ENCODE measurements at places on chromosomes 13 and 19. TPM values are rescaled to one million over a fixed set of nuclear protein-coding genes. Genes with fewer than 3 reads are reported as not detected.

KLK4 gene
- 0.76 TPM for total RNA-seq

ZNF540 gene
- total RNA-seq, result 3.0 TPM

VMAC gene
- total RNA-seq, result 3.2 TPM

SLC1A6 gene
- 18.5 TPM for total RNA-seq

TPTE2 gene
- not detected for total RNA-seq

VSTM2B gene
- total RNA-seq, result 0.54 TPM

RASGRP4 gene
- total RNA-seq, result 3.6 TPM

SLAIN1 gene
- 65.8 TPM for total RNA-seq

MEF2B gene
- 8.3 TPM for total RNA-seq

ERFL gene
- 0.69 TPM for total RNA-seq

SELENOV gene
- 8.7 TPM for total RNA-seq

NDUFA7 gene
- 38.3 TPM for total RNA-seq

GRCh38 chr19:45515807-45516401 is 8.6 kb downstream of the VASP start:
- H3K27me3 ChIP-seq, result no peaks in the 10 kb centered on the region
- H3K4me3 ChIP-seq, result no peak overlapping the region
- no peak for DNase-seq
- no peak overlapping the region for H3K27ac ChIP-seq
- H3K36me3 ChIP-seq, result peaks cover 7% of the 10 kb centered on the region

DNA sequence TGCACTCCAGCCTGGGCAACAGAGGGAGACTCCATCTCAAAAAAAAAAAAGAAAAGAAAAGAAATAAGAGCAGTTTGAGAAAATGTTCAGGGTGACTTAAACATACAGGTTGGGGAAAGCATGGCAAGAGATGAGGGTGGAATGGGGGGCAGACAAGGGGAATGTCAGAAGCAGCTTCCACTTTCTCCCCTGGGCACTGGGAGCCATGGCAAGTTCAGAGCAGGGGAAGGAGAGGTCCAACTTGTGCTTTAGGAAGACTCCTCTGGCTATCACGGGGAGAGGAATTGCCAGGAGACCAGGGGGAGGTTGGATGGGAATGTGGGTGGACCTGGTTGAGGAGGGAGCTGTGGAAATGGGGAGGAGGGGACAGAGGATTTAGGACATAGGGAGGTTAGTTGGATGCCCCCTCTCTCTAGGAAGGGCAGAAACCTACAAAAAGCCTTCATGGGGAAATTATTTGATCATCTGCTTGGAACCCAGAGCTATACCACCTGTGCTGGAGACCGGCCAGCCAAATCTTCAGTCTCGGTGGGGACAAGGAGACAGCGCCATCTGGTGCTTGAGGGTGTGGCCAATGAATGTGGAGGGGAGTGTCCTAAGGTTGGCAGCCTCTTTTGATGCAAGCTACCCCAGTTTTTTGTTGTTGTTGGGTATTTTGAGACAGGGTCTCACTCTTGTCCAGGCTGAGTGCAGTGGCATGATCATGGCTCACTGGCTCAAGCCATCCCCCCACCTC is 7.3 kb upstream of the STRN4 start:
- peak; percentile 87 for DNase-seq
- H3K4me3 ChIP-seq, result no peak overlapping the region
- peaks cover 4% of the 10 kb centered on the region for H3K36me3 ChIP-seq
- H3K27me3 ChIP-seq, result no peaks in the 10 kb centered on the region

- no peak for DNase-seq
- H3K4me3 ChIP-seq, result no peak overlapping the region
- H3K27ac ChIP-seq, result no peak overlapping the region
Observed at GRCh38 chr13:106835477-106835876, 267.5 kb upstream of the ARGLU1 start.

- H3K27me3 ChIP-seq, result no peaks in the 10 kb centered on the region
- no peak for DNase-seq
- H3K4me3 ChIP-seq, result no peak overlapping the region
- H3K27ac ChIP-seq, result no peak overlapping the region
- H3K36me3 ChIP-seq, result no peaks in the 10 kb centered on the region
Observed at GRCh38 chr19:1849886-1850398, 1.7 kb upstream of the REXO1 start.

DNA sequence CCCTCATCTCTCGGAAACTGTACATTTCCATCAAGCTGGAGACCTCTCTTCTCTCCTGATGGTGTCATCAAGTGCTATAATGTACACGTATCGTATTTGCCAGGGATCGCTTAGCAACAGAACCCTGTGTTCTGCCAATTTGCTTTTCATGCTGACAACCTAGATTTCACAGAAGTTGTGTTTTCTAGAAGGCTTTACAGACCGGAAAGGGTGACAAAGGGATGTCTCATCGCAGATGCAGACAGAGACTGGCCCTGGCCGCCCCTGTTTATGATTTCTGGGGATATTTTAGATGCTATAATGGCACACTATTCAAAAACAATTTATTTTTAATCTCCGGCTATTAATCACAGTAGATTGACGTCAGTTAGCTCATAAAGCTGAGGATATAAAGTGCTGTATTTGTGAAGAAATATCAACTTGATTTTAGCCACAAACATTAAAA is 291.4 kb downstream of the IRS2 start:
- no peaks in the 10 kb centered on the region for H3K36me3 ChIP-seq

GRCh38 chr19:40217027-40217810 is 965 bp downstream of the TTC9B start:
- peak; percentile 83 for DNase-seq
- H3K4me3 ChIP-seq, result peak overlapping the region; percentile 57
- H3K4me1 ChIP-seq, result no peaks in the 10 kb centered on the region
- no peaks in the 10 kb centered on the region for H3K36me3 ChIP-seq

GRCh38 chr13:96769874-96770273 is 224.4 kb downstream of the OXGR1 start:
- no peak overlapping the region for H3K27ac ChIP-seq
- no peak overlapping the region for H3K4me3 ChIP-seq
- H3K36me3 ChIP-seq, result no peaks in the 10 kb centered on the region

DNA sequence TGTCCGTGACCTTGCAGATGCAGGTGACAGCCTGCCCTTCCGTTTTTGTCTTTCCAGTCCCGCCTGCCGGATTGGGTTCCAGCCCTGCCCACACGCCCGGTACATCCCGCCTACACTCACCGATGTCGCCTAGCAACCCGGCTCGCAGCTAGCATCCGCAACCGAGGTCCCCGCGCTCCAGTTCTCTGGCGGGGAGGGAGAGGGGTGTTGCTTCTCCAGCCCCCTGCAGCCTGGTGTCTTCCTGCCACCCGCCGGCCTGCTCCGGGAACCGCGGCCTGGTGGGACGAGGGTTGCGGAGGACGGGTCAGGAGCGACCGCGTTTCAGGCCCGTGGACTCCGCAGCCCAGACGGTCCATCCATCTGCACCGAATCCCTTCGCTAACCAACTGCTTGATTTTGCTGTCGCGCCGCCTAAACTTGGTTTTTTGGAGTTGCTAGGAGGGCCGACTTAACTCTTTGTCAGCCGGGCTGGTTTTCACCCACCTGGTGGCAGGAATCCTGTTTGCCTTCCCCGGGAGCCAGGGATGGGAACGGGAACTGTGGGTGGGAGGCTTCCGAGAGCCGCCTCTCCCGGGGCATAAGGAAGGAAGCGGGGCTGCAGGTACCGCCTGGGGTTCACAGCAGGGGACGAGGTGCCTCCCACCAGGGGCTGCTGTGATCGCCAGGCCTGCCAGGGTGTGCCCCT is 15.4 kb upstream of the MATK start:
- DNase-seq, result peak; percentile 90
- H3K27ac ChIP-seq, result no peak overlapping the region
- no peaks in the 10 kb centered on the region for H3K36me3 ChIP-seq
- peak overlapping the region; percentile 69 for H3K4me3 ChIP-seq

GRCh38 chr19:56917998-56918397 is 77.5 kb upstream of the PEG3 start:
- H3K27ac ChIP-seq, result no peak overlapping the region
- H3K4me3 ChIP-seq, result no peak overlapping the region
- no peaks in the 10 kb centered on the region for H3K27me3 ChIP-seq
- no peak for DNase-seq
- peaks cover 6% of the 10 kb centered on the region for H3K36me3 ChIP-seq

DNA sequence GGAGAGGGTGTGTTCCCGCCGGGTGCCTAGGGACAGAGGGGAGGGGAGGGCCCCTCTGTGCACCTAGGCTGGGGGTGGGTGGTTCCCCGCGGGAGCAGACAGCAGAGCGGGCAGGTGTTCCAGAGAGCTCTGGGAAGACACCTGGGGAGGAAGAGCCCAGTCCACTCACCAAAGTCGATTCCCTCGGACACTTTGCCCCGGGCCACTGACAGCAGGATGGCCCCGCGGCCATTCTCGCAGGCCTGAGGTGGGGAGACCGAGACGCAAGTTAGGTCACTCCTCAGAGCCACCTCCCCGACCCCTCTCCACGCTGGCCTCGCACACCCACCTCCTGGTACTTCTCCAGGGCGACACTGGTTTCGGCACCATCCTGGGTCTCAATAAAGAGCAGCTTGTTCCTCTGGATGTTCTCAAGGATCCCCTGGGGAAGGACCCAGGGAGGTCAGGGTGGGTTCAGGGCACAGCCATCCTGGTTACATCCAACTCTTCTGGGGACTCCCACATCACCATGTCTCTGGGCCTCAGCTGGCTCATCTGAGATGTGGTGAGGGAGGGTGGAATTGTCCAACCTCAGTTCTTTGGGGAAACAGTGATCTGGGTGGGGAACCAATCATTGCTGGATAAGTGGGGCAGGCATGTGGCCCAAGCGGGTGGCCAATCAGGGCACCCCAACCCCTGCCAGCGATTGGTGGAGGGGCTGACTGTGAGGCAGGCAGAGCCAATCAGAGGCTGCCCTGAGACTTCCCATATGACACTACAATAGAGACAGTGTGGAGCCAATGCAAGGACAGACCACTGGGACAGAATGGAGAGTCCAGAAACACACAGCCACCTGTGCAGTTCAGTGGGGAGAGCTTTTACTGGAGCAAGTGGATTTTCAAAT is 12.6 kb downstream of the KLC3 start:
- H3K4me1 ChIP-seq, result no peaks in the 10 kb centered on the region
- no peak overlapping the region for H3K4me3 ChIP-seq
- H3K27me3 ChIP-seq, result no peaks in the 10 kb centered on the region
- H3K27ac ChIP-seq, result no peak overlapping the region
- peaks cover 27% of the 10 kb centered on the region for H3K36me3 ChIP-seq

- H3K27ac ChIP-seq, result no peak overlapping the region
- H3K4me3 ChIP-seq, result no peak overlapping the region
- H3K4me1 ChIP-seq, result 0 out of 2 replicates have a peak, but pooled peaks cover 3% of the 10 kb centered on the region
- no peak for DNase-seq
- no peaks in the 10 kb centered on the region for H3K27me3 ChIP-seq
Observed at GRCh38 chr19:7897292-7897691, 6.4 kb upstream of the MAP2K7 start.

- 0 out of 2 replicates have a peak, but pooled peaks cover 7% of the 10 kb centered on the region for H3K36me3 ChIP-seq
- H3K27me3 ChIP-seq, result no peaks in the 10 kb centered on the region
- no peak overlapping the region for H3K4me3 ChIP-seq
- H3K27ac ChIP-seq, result no peak overlapping the region
- DNase-seq, result no peak
Observed at GRCh38 chr19:12773571-12773970, 1.8 kb downstream of the HOOK2 start.

- DNase-seq, result peak; percentile 37
- no peaks in the 10 kb centered on the region for H3K4me1 ChIP-seq
- no peak overlapping the region for H3K4me3 ChIP-seq
- no peak overlapping the region for H3K27ac ChIP-seq
Observed at GRCh38 chr19:41023193-41023592, 32.1 kb downstream of the CYP2B6 start.

- no peak overlapping the region for H3K4me3 ChIP-seq
- peaks cover 4% of the 10 kb centered on the region for H3K36me3 ChIP-seq
- H3K27ac ChIP-seq, result no peak overlapping the region
- no peaks in the 10 kb centered on the region for H3K4me1 ChIP-seq
- no peaks in the 10 kb centered on the region for H3K27me3 ChIP-seq
- no peak for DNase-seq
Observed at GRCh38 chr19:13812544-13812943, 17.3 kb downstream of the ZSWIM4 start.

DNA sequence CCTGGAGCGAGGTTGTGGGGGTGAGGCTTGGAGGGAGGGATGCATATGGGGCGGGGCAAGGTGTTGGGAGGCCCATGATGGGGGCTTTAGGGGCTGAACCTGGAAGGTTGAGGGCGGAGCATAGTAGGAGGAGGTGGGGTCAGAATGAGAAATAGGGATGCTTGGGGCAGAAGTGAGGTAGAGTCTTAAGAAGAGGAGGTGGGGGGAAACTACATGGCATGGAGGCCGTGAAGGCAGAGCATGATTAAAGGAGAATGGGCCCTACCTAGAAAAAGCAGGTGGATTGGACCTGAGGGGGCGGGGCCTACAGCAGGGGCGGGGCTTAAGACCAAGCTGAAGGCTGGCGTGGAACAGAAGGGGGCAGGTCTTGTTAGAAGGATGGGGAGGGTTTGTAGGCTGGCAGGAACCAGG is 799 bp downstream of the NR1H2 start:
- H3K4me3 ChIP-seq, result peak overlapping the region; percentile 16
- no peak overlapping the region for H3K27ac ChIP-seq

GRCh38 chr13:94170145-94170571 is 309.3 kb downstream of the DCT start:
- 0 out of 2 replicates have a peak overlapping the region, but pooled peaks have one; percentile 12 for H3K27ac ChIP-seq
- H3K36me3 ChIP-seq, result no peaks in the 10 kb centered on the region
- H3K4me1 ChIP-seq, result peaks cover 20% of the 10 kb centered on the region

GRCh38 chr19:31675193-31675913 is 326.1 kb upstream of the TSHZ3 start:
- no peak overlapping the region for H3K4me3 ChIP-seq
- H3K36me3 ChIP-seq, result no peaks in the 10 kb centered on the region
- no peaks in the 10 kb centered on the region for H3K4me1 ChIP-seq
- no peak overlapping the region for H3K27ac ChIP-seq
- H3K27me3 ChIP-seq, result no peaks in the 10 kb centered on the region

DNA sequence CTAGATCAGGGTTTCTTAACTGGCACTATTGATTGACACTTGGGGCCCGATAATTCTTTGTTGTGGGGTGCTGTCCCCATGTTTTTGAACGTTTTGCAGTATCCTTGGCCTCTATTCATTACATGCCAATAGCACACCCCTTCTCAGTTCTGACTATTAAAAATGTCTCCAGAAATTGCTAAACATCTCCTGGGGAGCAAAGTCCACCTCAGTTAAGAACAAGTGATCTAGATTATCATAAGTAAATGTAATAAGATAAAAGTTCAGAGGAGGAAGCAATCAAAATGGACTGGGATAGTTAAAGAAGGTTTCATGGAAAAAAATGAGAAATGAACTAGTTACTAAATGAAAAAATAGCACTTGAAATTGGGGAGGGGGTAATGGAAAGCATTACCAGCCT is 98.1 kb upstream of the MIR17HG start:
- H3K4me1 ChIP-seq, result peaks cover 14% of the 10 kb centered on the region
- no peak overlapping the region for H3K4me3 ChIP-seq
- no peaks in the 10 kb centered on the region for H3K27me3 ChIP-seq
- no peak for DNase-seq
- H3K27ac ChIP-seq, result no peak overlapping the region

DNA sequence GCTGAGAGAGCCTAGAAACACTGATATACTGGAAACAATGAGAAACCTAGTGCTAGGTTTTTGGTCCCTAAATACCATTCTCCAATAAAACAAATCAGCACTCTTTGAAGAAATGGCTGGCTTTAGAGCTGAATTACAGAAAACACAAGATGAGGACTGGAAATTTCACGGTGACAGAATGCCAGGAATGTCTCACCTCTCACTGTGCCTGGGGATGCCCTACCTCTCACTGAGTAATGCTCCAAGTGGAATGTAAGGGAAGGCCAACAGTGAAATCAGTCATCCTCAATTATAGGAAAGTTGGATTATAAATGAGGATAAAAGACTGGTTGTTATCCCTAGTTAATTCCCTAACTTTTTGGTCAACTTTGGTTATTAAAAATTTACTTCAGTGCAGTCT is 259.0 kb downstream of the NALCN start:
- no peaks in the 10 kb centered on the region for H3K27me3 ChIP-seq
- no peak overlapping the region for H3K27ac ChIP-seq
- DNase-seq, result peak; percentile 33
- H3K4me1 ChIP-seq, result no peaks in the 10 kb centered on the region
- no peaks in the 10 kb centered on the region for H3K36me3 ChIP-seq
- H3K4me3 ChIP-seq, result no peak overlapping the region

Data from GM23338 (cell line).